SIG-M5 (cell line): ENCODE measurements at places on chromosomes 2 and 18.

GRCh38 chr2:115460008-115460407 lies 1017.6 kb downstream of the DPP10 start:
- DNase-seq = no peak

- no peak for DNase-seq
Observed at GRCh38 chr18:2402084-2402483, 169.2 kb downstream of the METTL4 start.

- DNase-seq = no peak
Observed at GRCh38 chr2:52536929-52537460, 1230.6 kb upstream of the CHAC2 start.

- DNase-seq = no peak
Observed at GRCh38 chr18:13427354-13427753, 208.8 kb downstream of the LDLRAD4 start.

DNA sequence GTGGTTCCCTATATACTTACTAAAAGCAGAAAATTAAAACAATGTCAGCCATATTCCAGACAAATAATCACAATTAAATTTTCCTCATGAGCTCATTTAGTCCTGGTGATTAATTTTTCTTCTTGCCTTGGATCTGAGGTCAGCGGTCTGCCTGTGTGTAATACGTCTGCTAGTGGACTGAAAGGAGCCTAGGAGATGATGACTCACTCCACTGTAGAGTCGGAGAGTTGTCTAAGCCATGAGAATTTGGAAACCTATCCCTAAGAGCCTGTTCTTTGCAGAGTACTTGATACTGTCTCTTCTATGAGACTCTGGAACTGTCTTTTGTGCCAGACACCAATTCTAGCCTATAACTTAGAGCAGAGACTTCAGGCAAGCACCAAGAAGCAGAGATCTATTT lies 94.2 kb upstream of the RAB27B start:
- DNase-seq = no peak

DNA sequence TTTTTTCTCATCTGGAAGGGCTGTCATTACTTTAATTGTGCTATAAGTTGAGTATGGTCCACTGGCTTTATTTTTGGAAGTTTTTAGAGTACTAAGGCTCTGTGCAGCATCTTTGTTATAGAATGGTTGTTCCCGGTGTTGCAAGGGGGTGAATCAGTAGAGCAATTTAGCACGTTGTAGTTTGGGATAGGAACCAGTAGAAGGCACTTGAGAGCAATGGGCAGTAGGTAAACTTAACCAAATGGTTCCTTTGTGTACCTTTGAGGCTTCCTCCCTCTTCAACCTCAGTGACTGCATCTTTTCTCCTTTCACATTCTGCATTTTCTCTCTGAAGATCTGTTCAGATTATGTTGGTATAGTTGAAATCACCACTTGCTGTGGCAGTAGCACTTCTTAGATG lies 238.2 kb upstream of the SYT4 start:
- no peak for DNase-seq

DNA sequence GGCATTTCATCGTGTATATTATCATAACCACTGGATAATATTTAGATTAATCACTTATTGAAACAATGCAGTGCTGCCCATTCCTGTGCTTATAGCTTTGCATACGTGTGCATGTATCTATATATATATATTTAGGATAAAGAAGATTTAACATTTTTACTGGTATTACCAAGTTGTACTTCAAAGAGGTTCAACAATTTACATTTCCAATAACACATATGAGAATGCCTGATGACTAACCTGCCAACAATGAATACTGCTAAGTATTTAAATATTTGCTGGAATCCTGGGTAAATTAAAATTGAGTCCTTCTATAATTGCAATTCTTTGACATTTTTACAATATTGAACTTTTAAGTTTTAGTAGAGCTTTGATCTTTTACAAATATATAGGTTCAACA lies 111.4 kb downstream of the SLC39A10 start:
- DNase-seq = no peak

DNA sequence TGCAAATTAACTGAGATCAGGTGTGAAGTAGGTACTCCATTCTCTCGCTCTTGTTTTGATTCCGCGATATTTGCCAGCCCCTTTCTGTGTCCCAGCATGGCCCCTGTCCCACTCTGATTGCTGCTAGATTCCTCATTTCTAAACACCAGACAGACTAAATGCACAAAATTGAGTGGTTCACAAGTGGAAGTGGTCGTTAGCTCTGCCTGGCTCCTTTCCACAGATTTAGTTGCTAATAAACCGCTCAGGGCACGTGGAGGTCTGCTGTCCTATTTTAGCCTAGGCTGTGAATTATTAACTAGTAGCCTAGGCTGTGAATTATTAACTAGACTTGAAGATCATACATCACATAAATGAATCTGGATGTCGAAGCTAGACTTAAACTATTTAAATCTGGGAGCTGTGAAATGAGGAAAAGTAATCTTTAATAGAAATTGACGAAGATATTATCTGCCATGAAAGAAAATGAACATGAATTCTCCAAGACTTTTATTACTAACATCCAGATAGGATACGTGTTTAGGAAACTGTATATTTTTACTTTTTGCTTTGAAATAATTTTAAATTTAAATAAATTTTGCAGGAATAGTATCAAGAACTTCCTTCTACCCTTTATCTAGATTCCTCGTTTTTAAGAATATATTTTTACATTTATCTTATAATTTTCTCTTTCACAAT lies 3.7 kb downstream of the IL1RL2 start:
- no peak for DNase-seq

DNA sequence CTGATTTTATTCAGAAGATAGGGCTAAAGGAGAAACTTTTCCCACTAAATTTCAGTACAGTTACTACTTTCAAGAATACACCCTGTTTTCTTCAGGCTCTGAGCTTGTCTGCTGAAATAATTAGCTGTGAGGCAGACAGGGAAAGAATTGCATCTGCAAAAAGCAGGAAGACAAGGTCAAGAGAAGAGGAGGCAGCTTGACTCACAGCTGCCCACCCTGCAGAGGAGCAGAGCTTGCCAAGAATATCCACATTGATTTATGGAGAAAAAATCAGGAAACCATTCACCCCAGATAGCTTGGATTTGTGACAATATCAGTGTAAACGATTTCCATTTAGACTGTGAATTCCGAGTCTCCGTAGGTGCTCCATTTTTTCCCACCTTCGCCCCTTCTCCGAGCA lies 49.0 kb downstream of the ACTR2 start:
- no peak for DNase-seq

DNA sequence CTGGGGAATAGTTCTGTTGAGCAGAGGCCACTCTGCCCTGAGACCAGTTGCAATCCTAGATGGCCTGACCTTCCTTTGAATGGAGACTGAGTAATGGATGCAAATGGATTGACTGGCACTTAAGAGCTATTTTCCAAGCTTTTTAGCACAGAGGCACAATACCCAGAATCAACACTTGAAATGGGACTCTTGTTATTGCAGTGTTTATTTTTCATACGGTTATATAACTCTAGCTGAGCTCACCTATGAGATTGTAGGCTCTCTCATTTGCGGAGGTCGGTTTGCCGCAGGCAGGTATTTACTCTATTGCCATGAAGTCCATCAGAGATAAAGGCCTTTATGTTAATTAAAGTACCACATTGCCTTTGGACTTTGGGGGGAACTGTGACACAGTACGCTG lies 422.3 kb upstream of the CELF4 start:
- no peak for DNase-seq

DNA sequence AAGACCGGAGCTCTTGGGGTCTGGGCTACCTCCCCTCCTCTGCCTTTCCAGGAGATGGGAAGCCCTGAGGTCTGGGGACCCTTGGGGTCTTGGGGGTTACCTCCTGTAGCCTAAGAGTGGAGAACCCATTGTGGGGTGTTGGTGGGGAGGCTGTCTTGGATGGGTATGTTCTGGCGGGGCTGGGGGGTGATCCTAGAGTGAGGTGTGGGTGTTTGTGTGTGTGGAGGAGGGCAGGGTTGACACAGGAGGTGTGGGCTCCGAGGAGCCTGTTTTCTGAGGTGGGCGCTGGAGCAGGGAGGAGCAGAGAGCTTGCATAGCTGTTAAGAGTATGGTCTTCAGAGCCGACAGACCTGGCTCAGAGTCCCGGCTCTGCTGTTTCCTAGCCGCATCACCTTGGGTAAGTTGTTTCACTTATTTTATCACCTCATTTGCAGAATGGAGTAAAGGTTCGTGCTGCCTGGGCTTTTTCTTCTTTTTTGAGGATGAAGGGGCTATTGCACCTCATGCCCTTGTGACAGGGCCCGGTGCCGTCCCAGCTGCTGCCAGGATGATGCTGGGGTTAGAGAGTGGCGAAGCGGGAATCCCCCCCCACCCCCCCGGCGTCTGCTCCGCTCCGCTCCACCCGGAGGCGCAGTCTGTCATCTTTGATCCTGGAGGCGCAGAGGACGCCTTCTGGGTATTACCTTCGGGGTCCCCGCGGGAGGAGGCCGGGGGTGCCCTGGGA lies 17.2 kb downstream of the TET3 start:
- no peak for DNase-seq

- DNase-seq = no peak
Observed at GRCh38 chr2:16204251-16204650, 263.9 kb downstream of the MYCN start.

GRCh38 chr2:8882094-8882493 lies 44.7 kb upstream of the KIDINS220 start:
- no peak for DNase-seq

DNA sequence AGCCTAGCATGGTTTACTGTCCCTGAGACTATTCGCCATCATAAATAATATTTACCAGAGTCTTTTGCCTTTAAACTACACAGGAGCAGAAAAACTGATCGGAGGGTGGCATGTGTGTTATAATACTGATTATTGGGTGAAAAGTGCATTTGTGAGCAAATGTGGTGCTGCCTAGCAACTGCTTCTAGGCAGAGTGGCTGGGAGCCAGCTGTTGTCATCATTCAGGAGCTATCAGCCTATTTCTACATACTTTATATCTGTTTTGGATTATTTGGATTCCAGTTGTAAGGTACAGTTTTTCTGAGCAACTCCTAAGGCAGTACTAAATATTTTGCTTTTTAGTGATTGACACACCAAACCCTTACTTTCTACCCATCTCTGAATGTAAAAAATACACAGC lies 75.0 kb upstream of the MSTN start:
- DNase-seq = no peak

- no peak for DNase-seq
Observed at GRCh38 chr2:103664690-103665089, 902.9 kb downstream of the TMEM182 start.
